ENCODE measurements at places on chromosomes 1 and 21.
A peak's percentile ranks its signal among the peaks of the same experiment; 100 is the strongest.

DNA sequence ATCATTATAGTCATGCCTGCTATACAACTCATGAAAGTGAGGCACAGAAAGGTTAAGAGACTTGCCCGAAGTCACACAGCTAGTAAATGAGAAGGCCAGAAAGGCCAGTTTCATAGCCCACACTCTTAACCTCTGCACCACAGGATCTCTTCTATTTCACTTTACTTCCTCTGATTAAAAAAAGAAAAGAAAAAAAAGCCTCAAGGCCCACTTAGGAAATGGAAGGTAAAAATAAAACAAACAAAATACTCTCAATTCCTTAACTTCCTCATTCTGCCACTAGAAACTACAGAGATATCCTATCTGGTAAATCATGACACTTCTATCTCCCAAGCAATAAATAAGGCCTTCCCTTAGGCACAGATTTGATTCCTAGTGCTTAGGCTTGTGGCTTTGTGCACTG lies 7.6 kb upstream of the ENAH start:
- DNase-seq: no peak

GRCh38 chr1:85297855-85298629 lies 21.6 kb upstream of the BCL10 start:
- no peak for DNase-seq

- no peak for DNase-seq
These were observed 896.8 kb upstream of the ADGRL4 start for GRCh38 chr1:79903321-79903720.

- peak; percentile 5 for DNase-seq
These were observed 6.6 kb downstream of the CSF1 start for GRCh38 chr1:109917051-109917767.

GRCh38 chr21:41919666-41920398 lies 34.0 kb downstream of the C2CD2 start:
- DNase-seq: no peak

- DNase-seq: no peak
These were observed 15.6 kb downstream of the EDEM3 start for GRCh38 chr1:184739070-184739469.

DNA sequence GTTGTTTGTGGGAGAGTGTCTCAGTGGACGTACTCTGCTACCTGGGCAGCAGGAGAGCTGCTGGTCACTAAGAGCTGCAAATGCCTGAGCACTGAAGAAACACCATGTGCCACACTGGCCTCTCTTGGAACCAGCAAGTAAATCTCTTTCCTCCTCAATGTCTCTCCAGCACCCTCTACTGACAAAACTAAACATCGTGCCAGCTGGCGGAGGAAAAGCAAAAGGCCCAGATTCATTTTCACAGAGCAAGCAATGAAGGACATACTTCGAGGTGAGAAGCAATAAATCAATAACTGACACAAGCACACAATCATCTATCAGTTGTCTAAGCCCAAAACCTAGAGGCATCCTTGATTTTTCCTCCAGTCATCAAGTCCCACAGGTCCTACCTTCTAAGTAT lies 78.1 kb downstream of the RERE start:
- no peak for DNase-seq

DNA sequence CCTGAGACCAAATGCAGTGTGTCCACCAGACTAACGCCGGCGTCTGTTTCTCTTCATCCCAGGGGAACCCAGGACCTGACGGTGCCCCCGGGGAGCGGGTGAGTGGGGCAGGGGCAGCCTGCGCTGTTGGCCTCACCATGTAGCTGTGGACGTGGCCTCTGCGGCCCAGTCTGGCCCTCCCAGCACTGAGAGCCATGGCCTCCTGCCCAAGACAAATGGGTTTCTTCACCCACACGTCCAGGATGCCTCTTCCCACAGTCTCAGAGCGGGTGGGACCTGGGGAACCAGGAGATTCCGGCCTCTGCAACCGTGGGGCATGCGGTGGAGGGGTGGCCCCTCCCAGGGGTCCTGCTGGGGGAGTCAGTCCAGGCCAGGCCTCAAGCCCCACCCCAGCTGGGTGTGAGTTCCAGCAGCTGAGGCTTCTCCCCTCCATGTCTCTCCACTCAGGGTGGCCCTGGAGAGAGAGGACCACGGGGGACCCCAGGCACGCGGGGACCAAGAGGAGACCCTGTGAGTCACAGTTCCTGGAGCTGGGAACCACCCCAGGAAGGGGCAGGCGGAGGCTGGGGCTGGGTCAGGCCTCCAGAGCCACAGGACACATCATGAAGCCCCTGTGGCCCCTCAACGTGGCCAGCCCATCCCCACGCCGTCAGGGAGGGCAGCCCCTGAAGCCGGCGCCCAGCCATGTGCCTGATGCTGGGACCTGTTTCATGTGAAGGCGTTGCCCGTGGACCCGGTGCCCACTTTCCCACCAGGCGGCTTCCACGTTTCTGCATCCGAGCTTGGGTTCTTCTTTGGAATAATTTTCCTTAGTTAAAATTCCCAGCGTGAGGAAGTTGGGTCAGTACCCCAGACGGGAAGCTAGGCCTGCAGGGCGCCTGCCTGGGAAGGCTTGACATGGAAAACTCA lies 11.0 kb downstream of the COL6A1 start:
- no peak for DNase-seq

- DNase-seq: no peak
These were observed 4.5 kb upstream of the PLCH2 start for GRCh38 chr1:2471587-2472001.

DNA sequence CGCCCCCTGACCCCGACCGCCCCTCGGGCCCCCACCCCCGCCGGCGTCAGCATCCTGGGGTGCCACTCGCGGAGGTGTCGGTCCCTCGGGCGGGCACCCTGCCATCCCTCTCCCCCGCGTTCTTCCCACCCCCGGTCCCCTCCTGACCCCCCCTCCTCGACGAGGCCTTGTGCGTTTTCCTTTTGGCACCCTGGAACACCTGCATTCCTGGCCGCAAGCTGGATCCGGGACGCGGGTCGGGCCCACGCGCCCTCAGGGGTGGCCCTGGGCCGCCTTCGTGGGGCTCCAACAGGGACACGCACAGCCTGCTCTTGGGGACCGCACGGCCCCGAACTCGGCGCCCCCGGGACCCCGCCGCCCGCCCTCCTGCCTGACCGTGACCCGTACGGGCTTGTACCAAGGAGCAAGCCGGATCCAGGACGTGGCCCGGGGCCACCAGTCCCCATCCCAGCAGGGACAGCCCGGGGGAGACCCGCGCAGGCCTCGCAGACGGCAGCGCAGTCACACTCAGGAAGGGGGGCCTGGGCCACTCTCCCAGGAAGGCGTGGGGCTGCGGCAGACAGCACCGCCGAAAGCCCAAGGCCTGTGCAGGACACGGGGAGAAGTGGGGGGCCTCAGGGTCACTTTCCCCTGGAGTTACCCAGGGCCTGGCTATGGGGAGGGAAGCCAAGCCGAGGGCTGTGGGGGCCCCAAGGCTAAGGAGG lies 579 bp upstream of the SLC19A1 start:
- no peak for DNase-seq

DNA sequence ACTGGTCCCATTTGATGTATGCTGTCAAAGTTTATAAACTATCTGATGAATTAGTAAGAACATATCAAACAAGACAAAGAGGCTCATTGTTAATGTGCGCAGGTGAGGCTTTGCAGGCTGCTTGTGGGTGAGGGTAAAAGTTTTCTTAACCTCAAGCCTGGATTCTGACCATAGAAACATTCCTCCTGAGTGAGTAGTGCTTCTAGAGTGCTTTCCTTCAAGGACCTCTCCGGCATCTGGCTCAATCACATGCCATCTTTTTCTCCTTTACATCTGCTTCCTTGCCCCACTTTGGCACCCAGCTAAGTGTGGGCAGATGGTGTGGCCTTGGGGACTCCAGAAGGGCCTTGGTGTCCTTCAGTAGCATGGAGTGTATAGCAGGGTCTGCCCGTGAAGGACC lies 104.0 kb downstream of the ROR1 start:
- DNase-seq: no peak

DNA sequence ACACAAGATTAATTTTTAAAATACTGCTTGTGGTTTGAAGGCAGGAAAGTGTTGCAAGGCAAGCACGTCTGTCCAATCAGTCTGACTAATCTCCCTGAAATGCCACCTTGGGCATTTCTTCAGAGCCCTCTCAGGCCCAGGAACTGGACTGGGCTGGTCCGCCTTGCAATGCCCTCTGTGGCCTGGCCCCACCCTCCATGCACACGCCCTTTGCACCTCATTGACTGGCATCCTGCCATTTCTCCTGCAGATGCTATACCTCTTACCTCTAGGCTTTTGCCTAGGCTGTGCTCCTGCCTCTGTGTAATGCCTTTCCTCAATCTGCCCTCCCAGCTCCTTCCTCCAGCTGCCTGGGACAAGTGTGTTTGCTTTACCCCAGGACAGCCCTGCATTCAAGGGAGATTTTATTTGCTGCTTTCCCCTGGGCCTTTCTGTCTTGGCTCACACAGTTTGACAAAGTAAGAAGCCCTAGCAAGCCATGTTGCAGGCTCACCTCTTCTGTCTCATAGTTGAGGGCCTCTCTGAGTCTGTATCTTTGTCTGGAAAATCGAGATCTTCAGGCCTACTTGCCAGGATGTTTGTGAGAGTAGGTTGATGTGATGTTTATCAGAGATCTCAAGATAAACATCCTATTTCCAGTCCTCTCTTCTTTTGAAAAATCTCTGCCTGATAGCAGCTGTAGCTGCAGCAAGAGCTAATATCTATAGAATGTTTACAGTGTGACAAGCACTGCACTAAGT lies 149.2 kb upstream of the JUN start:
- peak; percentile 52 for DNase-seq

GRCh38 chr1:177065430-177065829 lies 99.1 kb downstream of the ASTN1 start:
- DNase-seq: no peak

- no peak for DNase-seq
These were observed 292.5 kb downstream of the NCAM2 start for GRCh38 chr21:21290751-21291150.

DNA sequence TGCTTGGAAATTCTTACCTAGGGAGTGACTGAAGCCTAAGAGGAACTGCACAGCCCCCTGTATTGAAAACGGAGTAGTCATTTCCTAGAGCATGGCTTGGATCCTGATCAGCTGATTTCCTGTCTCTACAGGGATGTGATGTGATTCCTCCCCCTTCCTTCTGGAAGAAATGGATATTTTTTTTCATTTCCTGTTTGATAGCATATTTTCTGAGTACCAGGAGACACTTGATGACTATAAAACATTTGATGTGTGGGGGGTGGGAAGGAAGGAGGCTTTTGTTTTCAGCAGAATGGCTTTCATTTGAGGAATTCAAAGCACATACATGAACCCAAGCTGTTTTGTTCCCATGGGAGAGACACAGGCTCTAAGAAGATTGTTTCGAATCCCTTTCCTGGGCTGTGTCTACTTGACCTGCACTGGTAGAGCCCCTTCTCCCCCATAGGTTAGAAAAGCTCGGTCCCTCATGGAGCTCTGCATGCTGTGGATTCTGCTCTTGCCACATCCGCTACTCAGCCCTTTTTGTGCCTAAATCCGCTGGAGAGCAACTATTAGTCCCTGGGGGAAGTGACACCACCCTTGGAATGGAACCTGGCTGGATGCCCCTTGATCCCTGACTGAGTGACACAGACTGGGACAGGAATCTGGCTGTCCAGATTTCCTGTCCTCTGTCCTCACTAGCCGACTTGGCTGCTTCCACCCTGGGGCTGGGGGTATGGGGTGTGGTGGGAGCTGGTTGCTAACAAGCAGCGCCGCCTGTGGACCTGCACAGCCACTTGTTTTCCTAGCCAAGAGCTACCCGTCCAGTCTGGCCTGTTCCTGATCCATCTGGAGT lies 71.8 kb upstream of the MACF1 start:
- DNase-seq: peak; percentile 21

GRCh38 chr1:10014016-10014415 lies 17.0 kb downstream of the RBP7 start:
- DNase-seq: no peak

- DNase-seq: peak; percentile 6
These were observed 9.4 kb upstream of the FMO3 start for GRCh38 chr1:171081314-171081753.

DNA sequence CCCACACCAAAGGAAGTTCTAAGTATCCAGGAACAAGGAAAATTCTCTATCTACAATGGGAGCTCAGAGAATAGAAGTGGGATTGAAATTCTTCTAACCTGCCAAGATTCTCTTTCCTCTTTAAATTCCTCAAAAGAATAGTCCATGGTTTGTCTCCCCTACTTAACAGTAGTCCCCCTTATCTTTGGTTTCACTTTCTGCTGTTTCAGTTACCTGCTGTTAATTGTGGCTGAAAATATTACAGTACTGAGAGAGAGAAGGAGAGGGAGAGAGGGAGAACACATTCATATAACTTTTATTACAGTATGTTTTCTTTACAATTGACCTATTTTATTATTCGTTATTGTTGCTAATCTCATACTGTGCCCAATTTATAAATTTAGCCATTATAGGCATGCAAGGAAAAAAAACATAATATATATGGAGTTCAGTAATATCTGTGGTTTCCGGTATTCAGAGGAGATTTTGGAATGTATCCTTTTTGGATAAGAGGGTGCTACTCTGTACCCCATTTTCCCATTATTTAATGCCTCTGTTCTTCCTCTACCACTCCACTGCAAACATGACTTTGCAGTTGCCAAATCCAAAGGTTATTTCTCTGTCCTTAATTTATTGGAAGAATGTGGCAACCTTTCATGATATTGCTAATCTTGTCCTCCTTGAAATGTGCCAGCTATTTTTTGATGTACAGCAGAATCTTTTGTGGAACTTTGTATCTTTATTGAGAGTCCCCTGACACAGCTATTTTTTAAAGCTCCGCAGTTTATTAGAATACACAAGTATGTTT lies 68.0 kb downstream of the USP25 start:
- DNase-seq: no peak

DNA sequence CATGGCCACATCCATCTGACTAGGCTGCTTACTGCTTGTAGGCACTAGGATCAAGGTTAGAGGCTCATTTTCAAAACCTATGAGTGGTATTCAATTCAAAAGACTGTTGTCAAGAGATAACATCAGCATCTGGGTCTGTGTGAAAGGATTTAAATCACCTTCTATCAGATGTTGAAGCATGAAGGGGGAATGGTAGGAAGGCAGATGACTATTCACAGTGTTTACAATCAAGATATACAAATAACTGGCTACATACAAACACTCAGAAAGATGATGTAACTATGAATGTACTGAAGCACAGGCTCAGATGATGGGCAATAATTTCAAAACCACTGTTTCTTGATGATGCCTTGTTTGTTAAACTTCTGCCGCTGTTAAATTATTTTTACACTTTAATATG lies 249.2 kb downstream of the SLC45A1 start:
- no peak for DNase-seq

DNA sequence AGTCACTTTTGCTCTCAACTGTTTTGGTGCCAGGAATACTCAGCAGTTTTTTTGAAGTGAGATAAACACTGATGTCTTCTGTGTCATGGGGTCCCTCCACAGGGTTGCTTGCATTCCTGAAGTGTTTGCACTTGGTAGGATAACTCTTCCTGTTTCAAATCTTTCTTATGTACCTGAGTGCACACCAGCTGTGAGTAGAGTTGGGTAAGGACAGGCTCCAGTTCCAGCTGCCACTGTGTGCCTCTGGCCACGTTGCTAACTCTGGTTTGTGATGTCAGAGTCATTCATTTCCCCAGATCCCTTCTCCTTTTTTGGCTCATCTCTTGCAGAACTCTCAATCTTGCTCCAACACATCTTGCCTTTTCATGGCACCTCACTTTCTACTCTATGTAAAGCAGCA lies 356.3 kb upstream of the B3GALT2 start:
- peak; percentile 74 for DNase-seq

Data from suppressor macrophage (primary cell).